T-cell (primary cell): ENCODE measurements at places on chromosomes 6 and 20.

DNA sequence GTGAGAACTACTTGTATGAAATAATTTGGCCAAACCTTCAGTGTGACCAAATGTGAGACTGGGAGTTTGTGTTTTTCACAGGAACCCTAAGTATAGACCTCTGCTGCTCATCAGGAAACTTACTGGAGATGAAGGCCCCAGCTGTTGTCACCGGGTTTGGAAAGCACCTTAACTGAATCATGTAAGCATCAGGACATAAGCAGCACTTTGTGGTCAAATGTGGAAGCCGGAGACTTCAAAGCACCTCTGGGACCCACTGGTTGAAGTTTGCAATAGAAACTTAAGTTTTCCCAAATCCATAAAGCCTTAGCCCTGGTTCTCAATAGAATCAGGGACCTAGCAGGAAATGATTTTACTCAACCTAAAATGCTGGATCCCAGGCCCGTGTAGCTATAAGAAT is 14.3 kb downstream of the TTPAL start:
- no peak for DNase-seq

DNA sequence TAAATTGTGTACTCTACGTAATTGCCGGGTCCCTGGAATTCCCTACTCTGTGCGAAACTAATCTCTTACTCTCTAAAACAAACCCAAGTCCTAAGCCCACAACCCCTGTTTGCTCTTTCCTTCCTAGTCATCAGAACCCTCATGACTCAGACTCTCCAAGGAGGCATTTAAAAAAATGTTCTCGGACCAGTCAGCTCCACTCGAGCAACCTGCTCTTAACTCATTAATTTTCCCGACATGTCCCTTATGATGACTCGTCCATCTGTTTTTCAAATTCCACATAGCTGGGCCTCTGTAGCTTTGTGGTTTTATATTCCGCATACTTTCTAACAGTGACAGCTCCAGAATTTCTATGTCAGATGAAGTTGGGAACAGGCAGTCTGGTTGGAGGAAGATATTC is 2.6 kb upstream of the MUC22 start:
- no peak for DNase-seq

GRCh38 chr6:78942446-78942845 is 75.1 kb downstream of the IRAK1BP1 start:
- no peak for DNase-seq

DNA sequence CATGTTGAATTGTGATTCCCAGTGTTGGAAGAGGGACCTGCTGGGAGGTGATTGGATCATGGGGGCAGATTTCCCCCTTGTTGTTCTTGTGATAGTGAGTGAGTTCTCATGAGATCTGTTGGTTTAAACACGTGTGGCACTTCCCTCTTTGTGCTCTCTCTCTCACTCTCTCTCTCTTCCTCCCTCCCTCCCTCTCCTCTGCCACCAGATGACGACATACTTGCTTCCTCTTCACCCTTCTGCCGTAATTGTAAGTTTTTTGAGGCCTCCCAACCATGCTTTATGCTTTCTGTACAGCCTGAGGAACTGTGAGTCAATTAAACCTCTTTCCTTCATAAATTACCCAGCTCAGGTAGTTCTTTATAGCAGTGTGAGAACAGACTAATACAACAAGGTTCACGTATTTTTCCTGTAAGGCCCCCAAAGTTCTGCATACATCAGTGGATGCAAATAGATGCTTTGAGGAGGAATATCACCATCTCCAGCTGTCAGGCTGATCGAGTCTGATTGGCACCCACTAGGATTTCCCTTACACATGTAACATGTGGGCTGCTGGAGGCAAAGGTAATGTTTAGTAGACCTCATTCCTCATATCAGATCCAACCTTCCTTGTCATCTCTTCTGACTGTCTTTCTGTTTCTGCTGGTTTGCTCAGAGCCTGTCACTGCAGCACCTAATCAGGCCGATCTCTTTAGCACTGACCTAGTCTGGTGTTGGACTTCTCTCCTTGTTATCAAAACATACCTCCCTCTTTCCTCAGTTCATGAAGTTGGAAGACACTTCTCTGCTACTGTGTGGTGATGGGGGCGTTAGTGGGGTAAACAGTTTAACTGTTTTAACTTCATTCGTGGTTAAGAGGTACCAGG is 54.3 kb upstream of the BACH2 start:
- peak; percentile 45 for DNase-seq

DNA sequence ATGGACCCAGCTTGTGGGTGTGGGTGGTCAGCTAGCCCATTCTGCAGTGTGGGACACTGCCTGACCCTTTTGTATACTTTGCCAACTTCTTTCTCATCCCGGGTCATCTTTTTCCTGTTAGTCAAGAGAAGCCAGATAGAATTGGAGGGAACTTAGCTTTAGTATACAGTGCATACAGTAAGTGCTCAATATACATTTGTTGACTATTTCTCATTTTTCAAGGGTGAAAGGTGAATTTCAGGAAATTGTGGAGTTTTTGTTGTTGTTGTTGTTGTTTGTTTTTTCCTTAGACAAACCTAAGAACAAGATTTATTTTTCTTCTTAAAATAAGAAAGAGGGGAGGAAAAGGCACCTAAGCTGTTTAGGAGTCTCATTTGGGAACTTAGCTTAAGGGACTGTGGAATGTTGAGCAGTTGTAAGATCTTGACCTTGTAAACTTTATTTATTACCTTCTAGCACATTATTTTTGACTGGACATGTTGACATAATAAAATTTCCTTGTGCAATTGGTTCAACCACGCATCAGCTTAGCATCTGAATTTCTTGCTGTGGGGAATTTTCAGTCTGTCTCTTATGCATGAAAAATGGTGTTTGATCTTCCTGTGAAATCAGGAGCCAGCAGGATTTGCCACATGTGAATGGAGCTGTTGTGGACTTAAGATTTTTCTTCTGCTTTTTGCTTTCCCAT is 113.6 kb downstream of the ARID1B start:
- no peak for DNase-seq

DNA sequence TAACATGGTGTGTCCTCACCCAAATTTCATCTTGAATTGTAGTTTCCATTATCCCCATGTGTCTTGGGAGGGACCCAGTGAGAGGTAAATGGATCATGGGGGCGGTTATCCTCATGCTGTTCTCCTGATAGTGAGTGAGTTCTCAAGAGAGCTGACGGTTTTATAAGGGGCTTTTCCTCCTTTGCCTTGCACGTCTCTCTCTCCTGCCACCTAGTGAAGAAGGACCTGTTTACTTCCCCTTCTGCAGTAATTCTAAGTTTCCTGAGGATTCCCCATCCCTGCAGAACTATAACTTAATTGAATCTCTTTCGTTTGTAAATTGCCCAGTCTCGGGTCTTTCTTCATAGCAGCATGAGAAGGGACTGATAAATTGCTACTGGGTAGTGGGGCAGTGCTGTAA is 789.3 kb downstream of the FRK start:
- no peak for DNase-seq

- no peak for DNase-seq
Observed at GRCh38 chr20:34636648-34637047, 40.2 kb downstream of the PIGU start.

GRCh38 chr6:110949679-110950285 is 8.7 kb upstream of the GTF3C6 start:
- DNase-seq = no peak
